CD8-positive, alpha-beta T cell (primary cell): ENCODE measurements at places on chromosomes 3 and 15.

DNA sequence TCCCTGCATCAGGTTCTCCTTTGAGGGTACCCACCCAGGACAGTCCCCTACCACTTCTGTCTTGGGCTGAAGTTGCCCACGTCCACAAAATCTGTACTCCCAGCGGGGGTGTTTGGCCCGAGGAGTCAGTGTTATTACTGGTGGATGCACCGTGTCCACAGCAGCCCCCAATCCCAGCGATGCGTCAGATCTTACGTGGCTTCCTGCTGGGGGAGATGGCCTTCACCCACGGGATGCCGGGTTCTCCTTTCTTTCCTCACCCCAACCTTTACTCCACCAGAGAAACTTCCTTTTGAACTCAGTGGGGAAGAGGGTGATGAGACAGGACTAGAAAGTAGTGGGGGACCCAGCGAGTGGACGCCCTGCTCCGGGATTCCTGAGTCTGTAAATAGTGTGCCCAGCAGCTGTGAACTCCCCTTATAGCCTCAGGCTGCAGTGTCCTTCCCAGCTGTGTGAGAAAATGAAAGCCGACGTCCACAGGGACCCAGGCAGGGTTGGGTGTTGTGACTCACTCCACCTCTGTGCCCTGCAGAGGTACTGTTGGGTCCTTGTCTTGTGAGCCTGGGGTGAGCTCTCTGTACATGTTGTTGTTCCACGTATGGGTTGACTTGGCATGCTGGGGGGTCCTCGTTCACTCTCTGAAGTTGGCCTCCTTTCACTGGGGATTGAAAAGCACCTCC, 31.5 kb downstream of the CRTAP start:
- DNase-seq: no peak

DNA sequence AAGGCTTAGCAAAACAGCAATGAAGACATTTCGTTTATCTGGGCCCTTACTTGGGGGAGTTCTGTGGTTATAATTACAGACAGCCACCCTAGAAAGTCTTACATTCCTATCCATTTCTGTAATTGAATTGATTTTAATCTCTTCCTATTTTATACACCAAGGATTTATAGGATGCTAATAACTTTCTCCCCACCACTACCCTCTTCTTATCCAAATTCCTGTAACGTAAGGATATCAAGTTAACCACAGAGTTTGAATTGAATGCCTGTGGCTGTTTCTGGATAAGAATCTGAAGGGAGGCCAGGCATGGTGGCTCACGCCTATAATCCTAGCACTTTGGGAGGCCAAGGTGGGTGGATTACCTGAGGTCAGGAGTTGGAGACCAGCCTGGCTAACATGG, 78.6 kb downstream of the MLH1 start:
- DNase-seq: no peak

DNA sequence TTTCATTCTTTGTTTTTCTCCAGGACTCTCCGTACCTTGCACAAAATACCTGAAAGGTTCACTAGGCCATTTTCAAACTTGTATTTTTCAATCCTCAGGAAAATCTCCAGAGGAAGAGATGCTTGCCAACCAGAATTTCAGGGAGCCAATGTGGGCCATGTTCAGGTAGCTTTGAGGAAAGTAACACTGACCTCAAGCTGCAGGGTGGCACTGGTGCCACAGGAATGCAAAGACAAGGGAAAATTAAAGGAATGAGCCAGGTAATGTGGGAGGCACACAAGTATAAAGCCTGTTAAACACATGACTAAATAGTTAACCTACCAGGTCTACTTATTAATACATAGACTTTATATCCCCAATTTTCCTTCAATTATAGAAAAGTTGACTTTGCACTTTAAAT, 51.9 kb upstream of the GAP43 start:
- no peak for DNase-seq

DNA sequence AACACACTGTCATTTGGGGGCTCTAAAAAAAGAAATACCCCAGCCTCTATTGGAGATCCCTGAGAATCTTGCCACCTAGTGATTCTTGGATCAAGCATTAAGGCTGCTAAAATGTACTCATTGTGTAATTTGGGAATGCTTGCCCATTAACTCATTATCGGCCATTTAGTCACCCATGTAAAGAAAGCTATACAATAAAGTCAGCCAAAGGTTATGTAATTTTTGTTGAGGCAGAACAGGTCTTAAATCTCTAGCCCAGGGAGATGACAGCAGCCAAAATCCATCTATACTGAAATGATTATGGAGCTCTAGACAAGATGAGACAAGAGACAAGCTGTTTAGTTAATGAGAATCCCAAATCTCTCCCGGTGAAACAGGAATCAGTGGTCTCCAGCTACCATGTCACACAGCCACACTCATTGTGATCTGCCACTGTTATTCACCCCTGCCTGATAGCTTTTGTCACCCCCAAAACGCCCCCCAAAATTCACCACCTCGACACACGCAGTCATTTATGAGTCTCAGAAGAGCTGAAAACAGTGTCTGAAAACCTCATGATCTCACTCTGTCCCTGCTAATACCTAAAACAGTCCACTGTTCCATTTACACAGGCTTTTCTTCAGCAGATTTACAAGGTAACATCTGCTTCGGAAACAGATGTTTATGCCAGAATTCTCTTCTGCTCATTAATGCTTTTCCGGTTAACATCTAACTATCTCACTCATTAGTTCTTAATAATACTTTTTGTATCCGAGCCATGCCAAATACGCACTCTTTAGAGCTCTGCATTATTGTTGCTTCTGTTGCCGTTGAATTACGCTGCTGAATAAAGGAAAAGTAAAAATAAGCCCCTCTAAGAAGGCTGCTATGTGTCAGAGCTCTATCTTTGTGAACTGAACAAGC, 138.5 kb downstream of the RORA start:
- DNase-seq: no peak

- no peak for DNase-seq
These were observed 25.5 kb upstream of the CSPG4 start for GRCh38 chr15:75738014-75738646.

DNA sequence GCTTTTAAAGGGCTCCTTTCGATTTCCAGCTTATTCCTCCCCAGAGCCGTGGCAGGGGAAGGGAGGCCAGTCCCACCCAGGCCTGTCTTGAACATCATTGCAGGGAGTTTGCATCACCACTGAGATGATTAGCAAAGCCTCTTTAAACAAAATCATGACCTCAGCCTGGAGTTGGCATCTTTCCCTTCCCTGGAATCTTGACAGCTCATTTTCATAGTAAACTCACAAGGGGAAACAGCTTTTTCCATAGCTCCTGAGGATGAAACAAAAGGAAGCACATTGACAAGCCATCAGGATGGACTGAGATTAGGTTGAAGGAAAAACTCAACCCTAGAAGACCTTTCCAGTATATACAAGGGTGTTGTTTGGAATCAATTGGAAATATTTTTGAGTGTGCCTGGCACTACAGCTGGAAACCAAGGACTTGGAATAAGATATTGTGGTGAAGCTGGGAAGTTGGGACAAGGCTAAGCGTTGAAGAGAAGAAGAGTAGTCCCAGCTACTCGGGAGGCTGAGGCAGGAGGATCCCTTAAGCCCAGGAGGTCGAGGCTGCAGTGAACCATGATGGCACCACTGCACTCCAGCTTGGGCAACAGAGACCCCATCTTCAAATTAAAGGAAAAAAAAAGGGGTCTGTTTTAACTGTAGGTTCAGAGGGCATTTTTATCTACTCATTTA, 3.1 kb upstream of the LARP6 start:
- DNase-seq: no peak

DNA sequence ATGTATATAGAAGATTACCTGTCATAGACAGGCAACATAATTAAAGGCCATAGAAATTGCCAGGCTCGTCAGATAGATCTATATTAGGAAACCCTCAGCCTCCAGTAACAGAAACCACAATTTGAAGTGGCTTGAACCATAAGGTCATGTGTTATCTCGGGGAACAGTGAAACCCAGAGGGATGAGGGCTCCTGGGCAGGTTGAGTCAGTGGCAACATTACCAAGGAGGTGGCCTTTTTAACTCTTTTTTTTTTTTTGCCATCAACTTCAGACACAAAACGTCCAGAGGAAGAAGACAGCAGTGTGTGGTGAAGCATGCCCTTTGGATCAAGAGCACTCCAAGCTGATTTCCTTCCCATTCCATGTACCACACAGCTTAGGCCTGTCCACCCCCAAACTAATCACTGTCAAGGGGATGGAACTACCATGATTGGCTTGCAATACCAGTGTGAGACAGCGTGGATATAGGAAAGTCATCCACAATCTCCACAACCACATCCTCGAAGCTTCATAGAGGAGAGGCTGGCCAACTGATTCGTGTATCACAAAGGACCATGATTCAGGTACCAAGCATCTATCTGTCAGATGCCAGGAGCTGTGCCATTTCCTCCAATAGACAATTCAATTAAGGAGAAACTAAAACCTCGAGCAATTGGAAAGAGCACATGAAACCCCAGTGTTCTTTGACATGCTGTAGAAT, 999 bp upstream of the KIF7 start:
- DNase-seq: no peak

DNA sequence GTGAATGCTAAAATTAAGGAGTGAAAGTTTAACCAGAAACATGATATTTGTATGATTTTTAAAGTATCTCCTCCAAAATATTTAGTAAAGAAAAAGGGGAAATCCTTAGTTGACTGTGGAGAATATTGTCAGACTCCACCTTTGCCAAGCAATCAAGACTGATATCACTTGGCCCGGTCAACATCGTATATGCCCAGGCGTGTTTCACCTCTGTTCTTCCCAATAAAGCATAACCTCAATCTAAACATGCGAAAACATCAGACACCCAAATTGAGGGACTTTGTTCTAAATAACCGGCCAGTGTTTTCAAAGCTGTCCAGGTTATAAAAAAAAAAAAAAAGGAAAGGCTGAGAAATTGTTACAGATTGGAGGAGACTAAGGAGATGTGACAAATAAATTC, 54.2 kb upstream of the PPP4R2 start:
- DNase-seq: no peak

- DNase-seq: no peak
These were observed 82.6 kb upstream of the PPIB start for GRCh38 chr15:64245405-64245804.

DNA sequence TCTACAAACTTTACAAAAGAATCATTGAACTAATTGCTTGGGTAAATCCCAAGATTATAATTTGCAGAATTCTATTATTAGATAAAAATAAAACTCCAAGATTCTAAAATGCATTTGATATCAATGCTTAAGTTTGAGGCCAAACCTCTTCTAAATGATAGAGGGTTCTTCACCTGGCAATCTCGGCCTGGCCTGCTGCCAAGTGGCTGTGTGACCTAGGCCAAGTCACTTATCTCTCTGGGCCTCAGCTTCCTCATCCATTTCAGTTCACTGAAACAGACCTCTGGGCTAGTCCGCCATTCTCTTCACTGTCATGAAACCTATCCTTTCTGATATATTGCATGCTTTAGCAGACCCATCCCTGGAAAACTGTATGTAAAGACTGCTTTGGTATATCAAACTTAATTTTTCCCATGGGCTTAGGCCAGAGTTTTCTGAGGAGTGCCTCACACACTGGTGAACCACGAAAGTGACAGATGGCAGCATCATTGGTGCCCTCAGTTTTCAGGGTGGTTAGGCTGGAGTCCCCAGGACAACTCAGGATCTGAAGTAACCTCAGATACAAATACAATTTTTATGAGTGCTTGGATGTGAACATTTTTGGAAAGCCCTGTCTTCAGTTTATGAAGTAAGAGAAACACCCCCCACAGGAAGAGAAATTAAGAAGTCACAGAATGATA, 21.8 kb downstream of the NUDT16 start:
- DNase-seq: no peak

- DNase-seq: no peak
These were observed 403.6 kb downstream of the TIGIT start for GRCh38 chr3:114697401-114697800.

DNA sequence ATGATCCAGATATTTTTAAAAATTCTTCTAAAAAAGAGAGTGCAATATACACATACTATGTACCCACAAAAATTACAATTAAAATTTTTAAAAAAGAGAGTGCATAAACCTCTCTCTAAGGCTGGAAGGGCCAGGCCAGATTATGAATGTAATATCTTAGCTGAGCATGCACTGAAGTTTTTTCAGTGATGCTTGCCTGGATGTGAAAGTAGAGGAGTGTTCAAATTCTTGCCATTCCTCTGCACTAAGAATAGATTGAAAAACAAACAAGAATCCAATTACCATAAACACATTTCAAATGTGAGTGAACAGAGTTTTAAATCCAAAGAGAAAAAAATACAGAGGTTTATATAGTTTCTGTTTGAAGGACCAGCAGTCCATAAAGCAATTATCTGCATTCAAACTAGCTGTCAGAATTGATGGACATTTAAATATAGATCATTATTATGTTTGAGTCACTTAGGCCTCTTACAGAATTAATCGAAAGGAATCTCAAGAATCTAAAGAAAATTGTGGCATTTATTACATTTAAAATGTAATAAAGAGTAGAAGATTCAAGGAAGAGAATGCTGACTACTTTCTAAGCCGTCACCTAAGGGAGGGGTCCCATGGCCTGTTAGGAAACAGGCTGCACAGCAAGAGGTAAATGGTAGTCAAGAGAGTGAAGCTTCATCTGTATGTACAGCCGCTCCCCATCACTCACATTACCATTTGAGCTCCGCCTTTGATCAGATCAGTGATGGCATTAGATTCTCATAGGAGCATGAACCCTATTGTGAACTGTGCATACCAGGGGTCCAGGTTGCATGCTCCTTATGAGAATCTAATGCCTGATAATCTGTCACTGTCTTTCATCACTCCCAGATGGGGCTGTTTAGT, 159.3 kb upstream of the MDFIC2 start:
- no peak for DNase-seq

GRCh38 chr3:195140410-195140809, 130.5 kb downstream of the XXYLT1 start:
- DNase-seq: no peak

- DNase-seq: no peak
These were observed 95.0 kb downstream of the VGLL4 start for GRCh38 chr3:11548721-11549131.

GRCh38 chr3:189903562-189904250, 217.0 kb downstream of the P3H2 start:
- no peak for DNase-seq

DNA sequence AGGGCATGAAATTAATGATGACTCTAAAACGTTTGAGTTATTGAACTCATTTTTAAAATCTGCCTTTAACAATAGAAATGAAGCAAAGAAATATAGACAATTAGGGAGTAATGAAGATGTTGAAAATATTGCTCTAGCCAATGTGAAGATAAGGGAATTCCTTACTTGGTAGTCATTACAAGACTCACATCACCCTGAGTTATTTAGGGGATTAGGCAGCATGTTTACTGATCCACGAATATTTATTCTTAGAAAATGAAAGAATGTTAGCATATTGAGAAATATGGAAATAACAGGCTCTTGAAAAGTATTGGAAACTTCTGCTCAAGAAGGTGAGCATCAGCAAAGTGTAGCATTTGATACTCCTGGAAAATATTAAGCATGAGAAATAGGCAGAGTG, 398.1 kb upstream of the ARPP21 start:
- DNase-seq: no peak

GRCh38 chr15:93033434-93034045, 55.5 kb downstream of the RGMA start:
- no peak for DNase-seq

- DNase-seq: no peak
These were observed 775 bp upstream of the CCDC39 start for GRCh38 chr3:180680097-180680430.

GRCh38 chr15:98699591-98700424, 51.5 kb downstream of the IGF1R start:
- no peak for DNase-seq

GRCh38 chr15:88571153-88571851, 24.8 kb upstream of the DET1 start:
- no peak for DNase-seq
